ENCODE measurements at places on chromosomes 13 and 19.

- no peak for DNase-seq
Measured at GRCh38 chr13:77833331-77833863, 85.2 kb downstream of the EDNRB start.

- no peak for DNase-seq
Measured at GRCh38 chr13:110869805-110870706, 44.8 kb downstream of the ANKRD10 start.

GRCh38 chr13:109782823-109783431 is 3.5 kb downstream of the IRS2 start:
- DNase-seq: no peak

DNA sequence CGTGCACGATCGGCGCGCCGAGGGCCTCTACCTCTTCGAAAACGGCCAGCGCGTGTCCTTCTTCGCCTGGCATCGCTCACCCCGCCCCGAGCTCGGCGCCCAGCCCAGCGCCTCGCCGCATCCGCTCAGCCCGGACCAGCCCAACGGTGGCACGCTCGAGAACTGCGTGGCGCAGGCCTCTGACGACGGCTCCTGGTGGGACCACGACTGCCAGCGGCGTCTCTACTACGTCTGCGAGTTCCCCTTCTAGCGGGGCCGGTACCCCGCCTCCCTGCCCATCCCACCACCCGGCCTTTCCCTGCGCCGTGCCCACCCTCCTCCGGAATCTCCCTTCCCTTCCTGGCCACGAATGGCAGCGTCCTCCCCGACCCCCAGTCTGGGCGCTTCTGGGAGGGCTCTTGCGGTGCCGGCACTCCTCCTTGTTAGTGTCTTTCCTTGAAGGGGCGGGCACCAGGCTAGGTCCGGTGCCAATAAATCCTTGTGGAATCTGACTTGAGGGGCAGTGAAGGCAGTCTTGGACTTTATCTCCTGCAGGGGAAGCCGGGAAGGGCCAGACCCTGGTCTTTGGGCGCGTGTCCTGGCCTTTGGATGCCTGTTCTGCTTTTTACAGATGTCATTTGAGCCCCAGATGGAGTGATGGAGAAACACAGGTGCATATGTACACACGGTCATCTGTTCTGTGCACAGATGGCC is 2.2 kb downstream of the CLEC11A start:
- DNase-seq: no peak

DNA sequence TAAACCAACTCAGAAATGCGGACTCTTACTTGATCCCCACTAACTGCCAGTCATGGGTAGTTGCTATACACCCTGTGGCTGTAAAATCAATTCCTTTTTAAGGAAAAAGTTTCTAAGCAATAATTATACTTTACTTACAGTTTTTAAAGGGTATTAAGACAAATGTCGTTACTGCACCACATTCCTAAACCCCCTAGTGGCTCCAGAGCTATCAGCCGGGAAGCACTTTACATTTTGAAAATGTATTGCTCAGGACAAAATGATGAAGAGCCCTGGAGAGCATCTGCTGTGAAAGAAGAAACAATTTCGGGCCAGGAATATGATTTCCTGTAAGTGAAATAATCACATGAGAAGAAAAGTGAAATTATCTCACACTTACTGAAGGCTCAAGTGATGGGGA is 36.7 kb downstream of the DCLK1 start:
- DNase-seq: no peak
